Stimulated activated CD4-positive, alpha-beta T cell treated with anti-CD3 and anti-CD28 coated beads, Interleukin-4, amount 100 ng/mL, for 48 hours (primary cell): ENCODE measurements at places on chromosomes 16 and 17.
A peak's percentile ranks its signal among the peaks of the same experiment; 100 is the strongest.

- no peak for DNase-seq
Measured at GRCh38 chr17:47684025-47684424, 9.9 kb upstream of the TBKBP1 start.

DNA sequence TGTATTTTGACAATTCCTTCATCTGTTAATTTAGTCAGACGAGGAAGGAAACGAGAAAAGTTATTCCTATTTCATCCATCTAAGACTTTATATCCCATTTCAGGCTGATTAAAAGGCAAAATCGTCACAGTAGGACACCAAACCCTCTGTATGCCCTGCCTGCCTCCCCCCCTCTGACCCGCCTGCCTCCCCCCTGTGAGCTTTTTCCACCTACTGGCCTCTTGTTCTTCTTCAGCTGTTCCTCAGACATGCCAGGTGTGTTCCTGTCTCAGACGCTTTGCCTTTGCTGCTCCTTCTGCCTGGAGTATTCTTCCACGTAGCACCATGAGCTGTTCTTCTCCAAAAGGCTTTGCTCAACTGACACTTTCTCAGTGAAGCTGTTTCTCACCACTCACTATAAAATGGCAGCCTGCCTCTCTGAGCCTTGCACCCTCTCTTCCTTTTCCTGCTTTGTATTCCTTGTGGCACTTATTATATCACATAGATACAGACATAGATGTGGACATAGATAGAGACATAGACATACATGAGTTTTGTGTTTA, 723.4 kb downstream of the MAF start:
- no peak for DNase-seq

GRCh38 chr17:4023220-4023619, 59.0 kb upstream of the ATP2A3 start:
- no peak for DNase-seq

DNA sequence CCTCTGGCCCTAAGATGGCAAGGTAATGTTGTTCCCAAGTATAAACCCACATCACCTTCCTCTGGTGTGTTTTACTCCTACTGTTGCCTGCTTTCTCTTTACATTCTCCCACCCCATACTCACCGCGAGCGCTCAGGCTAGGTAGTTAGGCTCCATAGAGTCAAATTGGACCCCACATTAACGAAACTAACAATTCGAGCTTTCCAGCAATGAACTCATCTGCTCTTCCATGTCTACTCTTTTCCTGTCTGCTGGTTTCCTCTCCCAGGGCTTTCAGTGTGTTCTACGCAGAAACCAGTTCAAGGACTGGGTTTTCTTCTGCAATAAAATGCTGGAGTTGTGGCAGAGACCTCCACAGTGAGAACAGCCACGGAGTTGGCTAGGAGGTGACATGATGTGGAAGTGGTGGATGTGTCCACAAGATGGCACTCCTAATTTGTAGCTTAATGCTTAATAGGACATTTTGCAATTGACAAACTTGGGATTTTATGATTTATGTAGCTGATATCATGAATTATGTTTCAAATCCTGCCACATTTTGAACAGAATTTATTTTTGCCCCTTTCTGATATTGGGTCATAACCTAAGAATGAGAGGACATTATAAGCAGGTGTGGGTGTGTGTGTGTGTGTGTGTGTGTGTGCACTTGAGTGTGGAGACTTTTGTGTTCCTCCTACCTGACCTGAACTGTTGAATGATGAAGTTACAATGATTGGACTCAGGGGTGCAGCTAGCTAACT, 2.2 kb upstream of the UQCRC2 start:
- DNase-seq = no peak

DNA sequence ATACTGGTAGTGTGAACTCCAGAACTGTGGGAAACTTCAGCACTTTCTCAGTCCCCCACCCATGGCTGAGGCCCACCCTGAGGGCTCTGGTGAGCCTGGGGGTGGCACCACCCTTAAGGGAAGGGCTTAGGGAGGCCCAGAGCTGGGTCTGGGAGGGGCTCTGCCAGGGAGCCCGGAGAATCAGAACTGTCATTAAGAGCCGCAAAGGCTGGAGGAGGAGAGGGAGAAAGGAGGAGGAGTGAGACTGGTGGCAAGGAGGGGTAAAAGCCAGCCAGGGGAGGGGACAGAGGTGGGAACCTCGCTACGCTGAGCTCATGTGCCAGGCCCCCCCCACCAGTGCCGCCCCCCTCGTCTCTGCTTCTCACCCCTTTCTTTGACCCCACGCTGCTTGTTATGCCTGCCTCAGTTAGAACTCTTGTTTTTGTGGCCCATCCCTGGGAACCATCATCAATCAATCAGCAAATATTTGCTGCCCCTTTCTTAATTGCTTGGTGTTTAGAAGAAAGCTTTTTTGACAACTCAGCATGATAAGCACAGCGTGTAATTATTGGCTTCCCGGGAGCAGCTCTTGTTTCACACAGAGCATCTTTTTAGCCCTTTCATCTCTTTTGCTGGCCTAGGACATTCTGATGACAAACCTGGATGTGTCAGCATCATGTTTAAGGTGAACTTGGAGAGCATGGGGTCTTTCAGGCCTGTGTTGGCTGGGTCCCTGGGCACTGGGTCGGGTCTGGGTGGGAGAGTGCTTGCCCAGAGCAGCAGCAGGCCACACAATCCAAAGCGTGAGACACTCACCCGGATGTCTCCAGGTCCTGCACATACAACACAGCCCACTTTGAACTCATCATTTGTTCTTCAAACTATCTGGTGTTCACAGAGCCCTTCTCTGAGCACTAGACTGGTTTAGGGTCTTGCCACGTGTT, 77.7 kb downstream of the NETO2 start:
- DNase-seq = no peak

DNA sequence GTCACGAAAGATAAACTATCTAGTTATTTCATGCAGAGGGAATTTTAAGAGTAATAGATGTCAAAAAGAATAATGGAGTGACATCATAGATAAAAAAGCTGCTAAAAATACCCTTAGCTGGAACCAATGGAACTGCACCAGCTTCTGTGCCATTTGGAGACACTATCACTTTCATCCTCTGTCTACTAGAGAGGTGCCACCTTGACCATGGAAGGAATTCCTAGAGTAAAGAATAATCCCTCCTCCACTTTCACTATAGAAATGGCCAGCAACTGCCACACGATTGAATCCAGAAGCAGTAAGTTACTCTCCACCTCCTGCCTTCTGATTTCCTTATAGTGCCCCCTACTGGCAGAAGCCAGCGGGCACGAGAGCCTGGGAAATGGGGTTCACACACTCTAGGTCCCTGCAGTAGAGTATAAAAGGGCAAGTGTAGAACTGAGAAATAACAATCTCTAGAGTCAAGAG, 2.8 kb upstream of the ALDH3A2 start:
- DNase-seq = peak; percentile 54

DNA sequence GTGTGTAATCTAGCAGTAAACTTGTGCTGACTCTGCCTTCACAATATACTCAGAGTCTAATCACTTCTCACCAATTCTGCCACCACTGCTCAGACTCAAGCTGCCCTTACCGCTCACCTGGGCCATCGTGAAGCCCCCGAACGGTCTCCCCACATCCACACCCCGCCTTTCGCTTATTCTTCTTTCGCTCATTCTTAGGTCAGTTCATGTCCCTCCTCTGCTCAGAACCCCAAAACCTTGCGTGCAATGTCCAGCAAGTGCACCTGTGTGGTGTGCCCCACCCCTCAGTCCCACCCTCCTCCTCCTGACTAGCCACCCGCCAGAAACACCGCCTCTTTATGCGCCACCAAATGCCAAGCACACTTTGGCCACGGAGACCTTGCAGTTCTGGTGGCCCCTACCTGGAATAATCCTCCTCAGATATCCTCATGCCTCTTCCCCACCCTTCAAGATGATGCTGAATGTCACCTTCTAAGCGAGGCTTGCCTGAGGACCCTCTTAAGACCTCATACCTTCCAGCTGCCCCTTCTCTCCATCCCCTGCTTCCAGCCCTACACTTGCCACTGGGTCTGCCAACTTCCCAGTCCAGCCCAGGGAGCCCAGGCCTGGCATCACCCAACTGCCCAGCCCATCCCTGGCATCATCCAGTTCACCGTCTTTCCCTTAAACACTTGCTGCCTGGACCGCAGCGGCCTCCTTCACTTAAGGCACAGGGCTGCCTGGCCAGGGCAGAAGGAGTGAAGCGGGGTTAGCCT, 34.3 kb upstream of the RBFOX3 start:
- DNase-seq = no peak

DNA sequence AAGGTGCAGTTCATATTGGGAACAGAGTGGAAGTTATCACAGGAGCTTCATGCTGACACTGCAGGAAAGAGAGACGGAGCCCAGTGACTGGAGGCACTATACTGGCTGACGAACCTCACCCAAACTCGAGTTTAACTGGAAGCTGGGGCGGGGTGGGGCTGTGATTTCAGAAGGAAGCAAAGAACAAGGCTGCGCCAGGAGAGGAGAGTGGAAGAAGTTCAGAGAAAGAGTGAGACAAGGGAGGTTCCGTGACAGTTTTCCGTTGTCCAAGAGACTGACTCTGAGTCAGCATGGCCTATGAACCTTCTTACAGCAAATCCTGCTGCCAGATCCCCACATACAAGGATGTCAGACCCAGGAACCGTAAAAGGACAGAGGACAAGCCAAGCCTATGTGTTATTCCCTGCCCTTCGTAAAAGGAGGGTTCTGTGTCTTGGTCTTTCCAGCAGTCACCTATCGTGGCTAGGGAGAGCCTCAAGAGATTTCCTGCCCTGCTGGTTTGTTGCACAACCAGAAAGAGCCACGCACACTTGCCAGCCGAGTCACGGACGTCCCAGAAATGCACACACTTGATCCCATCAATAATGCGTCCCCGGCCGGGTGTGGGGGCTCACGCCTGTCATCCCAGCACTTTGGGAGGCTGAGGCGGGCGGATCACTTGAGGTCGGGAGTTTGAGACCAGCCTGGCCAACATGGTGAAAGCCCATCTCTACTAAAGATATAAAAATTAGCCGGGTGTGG, 5.1 kb downstream of the PITPNA start:
- no peak for DNase-seq

GRCh38 chr17:81298325-81298990, 3.4 kb upstream of the SLC38A10 start:
- DNase-seq = no peak

GRCh38 chr17:56910509-56911235, 3.2 kb downstream of the TRIM25 start:
- no peak for DNase-seq

DNA sequence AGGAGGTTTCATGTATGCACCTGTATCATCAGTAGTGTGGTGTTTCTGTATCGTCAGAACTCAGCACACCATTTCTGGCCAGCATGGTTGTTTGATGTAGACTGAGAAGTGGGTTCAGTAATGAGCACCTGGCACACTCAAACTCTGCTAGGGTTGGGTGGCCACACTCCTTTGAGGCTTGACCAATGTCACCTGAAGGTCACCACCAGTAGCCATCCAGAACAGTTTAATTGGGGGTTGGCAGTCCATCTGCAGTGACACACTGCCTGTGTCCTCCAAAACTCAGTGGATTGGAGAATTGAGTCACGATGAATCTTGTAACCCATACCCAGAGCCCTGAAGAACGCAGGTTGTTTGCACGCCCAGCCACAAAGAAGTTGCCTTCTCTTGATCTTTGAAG, 86.8 kb upstream of the HSBP1 start:
- DNase-seq = no peak
